Stimulated activated CD4-positive, alpha-beta T cell treated with anti-CD3 and anti-CD28 coated beads, Interleukin-15, amount 100 ng/mL, for 24 hours (primary cell): ENCODE measurements at places on chromosomes 3 and 15.

DNA sequence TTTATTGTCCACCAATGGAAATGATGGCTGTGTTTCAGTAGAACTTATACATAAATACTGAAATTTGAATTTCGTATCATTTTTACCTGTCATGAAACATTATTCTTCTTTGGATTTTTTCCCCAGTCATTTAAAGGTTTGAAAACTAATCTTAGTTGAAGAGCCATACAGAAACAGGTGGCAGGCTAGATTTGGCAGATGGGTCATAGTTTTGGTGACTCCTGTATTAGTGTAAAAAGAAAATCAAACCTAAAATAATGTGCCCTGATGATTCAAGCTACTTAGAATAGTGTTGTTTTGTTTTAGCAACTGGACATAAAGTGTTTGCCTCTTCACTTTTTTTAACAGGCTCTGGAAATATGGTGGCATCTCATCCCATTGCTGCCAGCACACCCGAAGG, 68.9 kb downstream of the SIDT1 start:
- no peak for DNase-seq

DNA sequence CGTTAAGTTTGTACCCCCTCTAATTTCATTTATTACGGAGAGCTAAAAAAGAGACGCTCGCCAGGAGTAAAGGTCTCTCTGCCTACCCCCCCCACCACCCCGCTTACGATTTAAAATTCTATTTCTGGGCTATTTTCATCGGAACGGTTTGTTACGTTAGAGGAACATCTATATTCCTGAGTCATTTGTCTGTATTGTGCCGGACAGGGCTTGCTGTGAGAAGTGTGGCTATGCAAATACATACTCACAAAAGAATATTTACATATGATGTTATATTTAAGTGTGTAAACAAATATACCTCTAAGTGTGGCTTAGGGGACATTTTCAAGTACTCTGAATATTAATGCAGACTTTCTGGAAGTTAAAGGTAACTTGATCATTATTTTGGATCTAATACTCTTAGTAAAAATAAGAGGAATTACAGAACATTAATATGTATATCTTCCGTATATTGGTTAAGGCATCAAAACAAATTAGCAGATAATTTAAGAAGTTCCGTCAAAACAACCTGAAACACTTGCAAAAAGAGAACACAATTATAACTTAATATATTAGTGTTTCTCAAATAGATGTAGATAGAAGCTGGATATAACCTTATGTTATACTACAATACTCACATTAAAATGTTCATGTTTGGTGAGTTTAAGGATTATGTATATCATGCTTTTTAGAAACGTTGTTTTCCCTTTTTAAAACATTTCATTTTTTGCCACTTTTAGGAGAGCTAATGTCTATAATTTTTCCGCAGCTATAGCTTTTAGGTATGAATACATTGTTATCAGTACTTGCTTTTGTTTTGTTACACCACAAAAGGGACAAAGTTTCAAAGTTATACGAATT, 1.6 kb upstream of the SHOX2 start:
- DNase-seq, result no peak

DNA sequence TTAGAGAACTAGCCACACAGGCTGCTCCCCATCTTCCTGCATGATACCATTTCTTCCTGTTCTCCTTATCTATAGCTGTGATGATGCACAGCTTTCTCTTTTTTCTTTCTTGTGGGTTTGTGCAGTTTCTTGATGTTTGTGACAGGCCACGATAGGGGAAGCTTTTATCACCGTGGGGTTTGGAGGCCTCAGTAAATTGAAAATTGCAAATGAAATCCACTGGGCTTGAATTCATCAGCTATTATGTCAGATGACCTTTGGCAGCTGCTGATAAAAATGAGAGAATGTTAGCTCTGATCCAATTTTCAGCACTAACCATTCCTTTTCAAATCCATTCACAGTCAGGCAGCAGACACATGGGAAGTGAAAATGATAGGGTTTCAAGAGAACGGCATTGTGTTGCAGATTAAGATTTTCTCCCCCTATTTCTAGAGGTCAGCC, 176.9 kb upstream of the SOX2 start:
- DNase-seq, result no peak

DNA sequence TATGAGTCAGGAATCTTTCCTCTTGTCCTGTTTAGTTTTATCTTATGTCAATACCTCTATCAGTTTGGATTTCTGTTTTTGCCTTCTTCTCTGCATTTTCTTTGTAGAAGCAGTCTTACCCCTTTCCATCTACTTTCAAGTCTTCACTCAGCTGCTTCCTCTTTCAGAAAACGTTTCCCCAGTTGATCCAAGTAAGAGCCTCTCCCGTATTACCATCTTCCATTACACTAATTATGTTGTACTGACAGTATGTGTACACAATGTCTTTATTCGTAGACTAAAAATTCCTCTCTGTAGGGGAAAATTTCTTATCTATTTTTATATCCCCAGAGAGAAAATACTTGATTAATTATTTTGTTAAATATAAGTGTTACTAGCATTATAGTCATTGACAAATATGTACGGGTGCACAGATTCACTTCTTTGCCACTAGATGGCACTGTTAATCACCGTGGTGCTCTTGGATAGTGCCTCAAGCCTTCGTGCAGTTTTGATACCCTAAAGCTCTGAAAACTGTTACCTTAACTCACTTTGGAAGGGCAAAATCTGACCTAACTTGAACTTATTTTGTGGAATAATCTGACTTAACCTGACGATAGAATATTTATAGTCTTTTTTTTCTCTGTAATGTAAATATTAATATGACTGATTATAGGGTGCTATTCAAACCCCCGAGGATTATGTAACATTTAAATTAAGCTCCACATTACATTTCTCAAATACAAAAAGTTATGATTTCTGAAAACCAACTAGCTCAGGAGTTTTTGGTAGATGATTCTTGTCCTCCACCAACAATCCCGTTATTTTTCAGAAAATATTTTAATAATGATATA, 74.2 kb upstream of the POU1F1 start:
- DNase-seq, result no peak

- DNase-seq, result no peak
Measured at GRCh38 chr15:68213991-68214837, 9.1 kb upstream of the CALML4 start.

GRCh38 chr15:101437209-101437608, 52.3 kb downstream of the PCSK6 start:
- no peak for DNase-seq

- no peak for DNase-seq
Measured at GRCh38 chr3:101065962-101066361, 72.7 kb upstream of the ABI3BP start.

DNA sequence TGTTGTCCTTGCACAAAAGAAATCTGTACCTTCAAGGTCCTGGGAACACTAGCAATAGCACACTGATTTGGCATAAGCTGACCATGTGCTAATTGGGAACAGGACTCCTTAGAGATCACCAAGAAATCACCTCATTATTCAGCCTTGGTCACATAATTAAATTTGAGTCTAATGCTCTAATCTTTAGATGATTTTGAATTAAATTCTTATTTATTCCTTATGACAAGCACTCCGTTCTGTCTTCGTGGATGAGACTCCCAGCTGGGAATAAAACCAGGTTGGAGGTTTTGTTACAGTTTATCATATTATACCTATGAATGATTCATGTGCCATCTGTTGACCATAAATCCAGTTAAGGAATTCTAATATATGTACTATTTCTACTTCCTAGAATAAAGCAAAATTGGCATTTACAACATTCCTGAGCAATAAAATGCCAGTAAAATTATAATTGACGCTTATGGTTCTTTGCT, 162.2 kb downstream of the MYRIP start:
- DNase-seq, result no peak

DNA sequence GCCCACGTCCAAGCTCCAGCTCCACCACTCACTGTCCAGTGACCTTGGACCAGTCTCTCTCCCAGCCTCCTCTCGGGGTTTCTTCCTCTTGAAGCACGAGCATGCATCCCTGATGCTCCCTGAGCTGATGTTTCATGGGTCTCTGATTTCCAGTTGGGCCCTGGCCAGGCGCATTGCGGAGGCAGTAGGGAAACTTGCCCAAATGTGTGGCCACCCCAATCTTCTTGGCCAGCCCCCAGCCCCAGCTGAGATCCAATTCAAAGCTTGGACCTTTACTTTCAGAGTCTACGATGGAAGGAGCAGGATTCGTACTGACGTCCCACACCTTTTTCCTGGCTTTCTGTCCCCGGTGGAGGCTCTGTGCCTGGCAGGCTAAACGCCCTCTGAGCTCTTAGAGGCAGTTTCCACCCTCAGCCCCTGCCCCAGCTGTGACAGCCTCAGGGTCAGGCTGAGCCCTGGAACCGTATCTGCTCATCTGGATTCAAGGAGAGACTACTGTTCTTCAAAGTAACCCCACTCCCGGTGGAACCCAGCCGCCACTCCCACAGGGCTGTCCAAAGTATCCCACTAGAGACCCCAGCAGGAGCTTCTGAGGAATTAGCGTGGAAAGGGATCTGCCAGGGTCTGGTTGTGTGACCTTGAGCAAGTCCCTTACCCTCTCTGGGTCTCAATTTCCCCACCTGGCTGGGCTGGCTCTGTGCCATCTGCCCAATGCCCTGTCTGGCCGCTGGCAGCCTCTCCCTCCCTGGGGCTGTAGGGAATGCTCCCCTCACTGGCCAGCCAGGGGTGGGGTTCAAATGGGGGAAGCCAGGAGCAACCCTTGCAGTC, 37.4 kb downstream of the CPN2 start:
- no peak for DNase-seq

DNA sequence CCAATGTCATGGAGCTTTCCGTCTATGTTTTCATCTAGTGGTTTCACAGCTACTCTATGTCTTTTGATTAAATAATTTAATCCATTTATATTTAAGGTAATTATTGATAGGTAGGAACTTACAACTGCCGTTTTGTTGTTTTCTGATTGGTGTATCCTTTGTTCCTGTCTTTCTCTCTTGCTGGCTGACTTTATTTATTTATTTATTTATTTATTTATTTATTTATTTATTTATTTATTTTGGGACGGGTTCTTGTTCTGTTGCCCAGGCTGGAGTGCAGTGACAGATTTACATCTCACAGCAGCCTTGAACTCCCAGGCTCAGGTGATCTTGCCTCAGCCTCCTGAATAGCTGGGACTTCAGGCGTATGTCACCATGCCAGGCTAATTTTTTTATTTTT, 299.2 kb upstream of the COL8A1 start:
- no peak for DNase-seq

DNA sequence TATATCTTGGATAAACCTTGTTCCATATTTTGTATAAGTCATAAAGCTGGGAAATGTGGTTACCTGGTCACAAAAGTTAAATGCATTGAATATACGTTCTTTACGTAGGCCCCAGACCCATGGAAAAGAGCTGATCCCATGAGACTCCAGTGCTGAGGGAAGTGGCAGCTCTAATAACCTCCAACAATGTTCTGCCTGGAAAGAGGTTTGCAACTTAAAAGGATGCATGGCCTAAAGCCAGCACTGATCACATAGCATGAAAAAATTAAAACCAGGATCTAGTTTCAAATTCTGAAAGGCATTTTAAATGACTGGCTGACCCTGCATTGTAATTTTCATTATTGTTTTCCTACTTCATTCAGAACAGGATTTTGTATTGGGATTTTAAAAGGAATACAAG, 27.9 kb upstream of the STRIT1 start:
- no peak for DNase-seq

DNA sequence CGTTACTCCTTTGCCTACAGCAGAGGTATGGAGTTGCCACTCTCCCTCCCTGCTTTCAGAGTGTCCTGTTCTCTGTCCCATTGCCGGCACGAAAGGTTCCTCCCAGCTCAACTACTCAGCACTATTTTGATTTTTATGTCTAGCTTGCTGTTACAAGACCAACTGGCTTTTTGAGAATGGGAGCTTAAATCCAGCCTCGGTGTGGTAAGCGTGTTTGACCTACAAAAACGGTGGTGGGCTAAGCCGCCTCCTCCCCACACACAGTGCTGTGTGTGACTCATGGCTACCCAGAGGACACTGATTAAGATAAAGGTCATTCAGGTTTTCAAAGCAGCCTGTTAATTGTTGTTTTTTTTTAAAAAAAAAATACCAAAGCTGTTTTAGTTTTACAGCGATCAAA, 64.5 kb downstream of the LRTM1 start:
- DNase-seq, result no peak

DNA sequence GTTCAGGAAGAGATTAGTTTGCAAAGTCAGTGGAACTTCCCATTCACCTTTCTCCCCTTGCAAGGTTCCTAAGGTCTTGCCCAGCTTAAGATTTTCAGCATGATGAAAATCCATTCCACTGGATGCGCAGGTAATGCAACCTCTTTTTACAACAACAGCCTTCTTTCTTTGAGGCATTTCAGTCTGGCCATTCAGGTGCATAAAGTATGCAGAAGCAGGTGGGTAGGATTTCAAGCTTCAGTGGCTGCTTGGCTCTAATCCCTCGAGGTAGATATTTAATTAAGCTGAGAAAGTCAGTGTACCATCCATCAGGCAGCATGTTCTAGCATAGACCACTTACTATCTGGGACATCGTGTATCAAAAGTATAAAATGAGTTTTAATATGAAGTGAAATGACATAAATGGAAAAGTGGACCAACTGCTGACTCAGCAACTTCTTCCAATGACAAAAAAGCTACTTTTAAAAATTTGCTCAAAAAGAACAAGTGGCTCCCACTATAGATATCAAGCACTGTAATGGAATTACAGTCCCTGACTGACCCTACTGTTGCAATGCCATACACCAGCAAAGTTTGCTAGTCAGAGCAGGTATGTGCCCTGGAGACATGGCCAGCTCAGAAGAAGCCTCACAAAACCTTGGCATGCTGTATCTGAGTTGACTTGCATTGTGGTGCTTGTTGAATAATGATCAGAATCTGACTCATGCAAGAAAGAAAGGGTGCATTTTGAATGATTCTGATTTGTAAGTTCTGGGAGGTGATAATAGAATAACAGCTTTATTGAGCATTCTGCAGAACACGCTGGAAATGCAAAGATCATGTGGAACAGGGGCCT, 459.9 kb upstream of the MCTP2 start:
- DNase-seq, result no peak

DNA sequence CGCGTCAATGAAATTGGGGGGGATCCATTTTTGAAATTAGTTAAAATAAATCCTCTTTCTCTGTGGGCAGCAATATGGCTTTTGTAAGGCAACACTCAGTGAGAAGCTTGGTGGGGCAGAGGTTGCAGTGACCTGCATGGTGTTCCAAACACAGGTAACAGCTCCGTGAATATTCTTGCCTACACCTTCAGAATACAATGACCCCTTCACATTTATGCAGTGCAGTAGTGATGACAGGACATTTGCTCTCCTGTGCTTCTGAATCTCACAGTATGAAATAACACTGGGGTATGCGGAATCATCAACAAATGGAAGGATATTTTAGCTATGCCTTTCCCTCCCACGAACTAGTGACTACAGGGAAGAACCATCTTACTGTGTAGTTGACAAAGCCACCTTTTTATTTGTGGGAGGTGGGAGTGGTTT, 6.9 kb downstream of the AHSG start:
- DNase-seq, result no peak

- no peak for DNase-seq
Measured at GRCh38 chr3:61861410-61861809, 300.0 kb downstream of the PTPRG start.

DNA sequence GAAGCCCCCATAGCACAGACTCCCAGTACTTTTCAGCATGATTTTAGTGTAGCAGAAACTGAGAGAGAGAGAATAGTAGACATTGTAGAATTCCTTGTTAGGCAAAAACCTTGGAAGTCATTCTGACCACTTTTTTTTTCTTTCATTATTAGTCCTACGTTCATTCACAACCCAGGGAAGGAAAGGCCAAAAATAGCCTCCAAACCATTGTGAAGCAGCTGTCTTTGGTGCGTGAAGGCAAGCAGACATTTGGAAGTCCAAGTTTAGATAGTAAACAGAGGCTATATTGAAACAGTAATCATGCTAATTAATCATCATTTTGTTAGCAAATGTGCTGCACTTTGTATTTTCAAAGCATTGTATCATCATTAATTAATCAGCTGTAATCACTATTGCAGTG, 34.5 kb downstream of the CCDC54 start:
- no peak for DNase-seq
